ENCODE measurements at places on chromosomes 2 and 18. TPM values are rescaled to one million over a fixed set of nuclear protein-coding genes. Genes with fewer than 3 reads are reported as not detected.

GRCh38 chr2:201971531-201972228, 62.0 kb upstream of the FZD7 start:
- no peaks in the 10 kb centered on the region for H3K36me3 ChIP-seq
- no peaks in the 10 kb centered on the region for H3K27me3 ChIP-seq
- no peak overlapping the region for H3K4me3 ChIP-seq
- DNase-seq: no peak

- no peaks in the 10 kb centered on the region for H3K27me3 ChIP-seq
- peaks cover 11% of the 10 kb centered on the region for H3K4me1 ChIP-seq
- H3K36me3 ChIP-seq: no peaks in the 10 kb centered on the region
- H3K27ac ChIP-seq: no peak overlapping the region
Observed at GRCh38 chr18:48826806-48827205, 124.0 kb downstream of the SMAD7 start.

Gene NCKAP5
- total RNA-seq: not detected

GRCh38 chr2:43941359-43941758, 54.4 kb downstream of the LRPPRC start:
- no peaks in the 10 kb centered on the region for H3K4me1 ChIP-seq
- H3K27me3 ChIP-seq: no peaks in the 10 kb centered on the region
- no peak overlapping the region for H3K27ac ChIP-seq
- H3K36me3 ChIP-seq: peaks cover 22% of the 10 kb centered on the region
- DNase-seq: no peak

DNA sequence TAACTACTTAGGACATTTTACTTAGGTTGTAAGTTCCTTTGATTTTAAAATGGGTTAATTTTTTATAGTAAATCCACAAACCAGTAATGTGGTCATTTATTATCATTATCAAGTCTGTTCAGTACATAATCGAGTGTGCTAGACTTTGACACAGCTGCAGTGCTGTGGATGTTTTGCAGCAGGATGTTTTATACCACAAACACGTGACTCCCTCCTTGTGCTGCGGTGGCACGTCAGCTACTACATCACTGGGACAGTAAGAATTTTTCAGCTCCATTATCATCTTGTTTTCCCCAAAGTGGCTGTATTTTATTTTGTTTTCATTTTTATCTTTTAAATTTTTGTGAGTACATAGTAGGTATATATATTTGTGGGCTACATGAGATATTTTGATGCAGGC, 70.0 kb downstream of the ATP9B start:
- H3K27ac ChIP-seq: no peak overlapping the region
- no peaks in the 10 kb centered on the region for H3K27me3 ChIP-seq

Gene PJVK
- total RNA-seq: 1.9 TPM

DNA sequence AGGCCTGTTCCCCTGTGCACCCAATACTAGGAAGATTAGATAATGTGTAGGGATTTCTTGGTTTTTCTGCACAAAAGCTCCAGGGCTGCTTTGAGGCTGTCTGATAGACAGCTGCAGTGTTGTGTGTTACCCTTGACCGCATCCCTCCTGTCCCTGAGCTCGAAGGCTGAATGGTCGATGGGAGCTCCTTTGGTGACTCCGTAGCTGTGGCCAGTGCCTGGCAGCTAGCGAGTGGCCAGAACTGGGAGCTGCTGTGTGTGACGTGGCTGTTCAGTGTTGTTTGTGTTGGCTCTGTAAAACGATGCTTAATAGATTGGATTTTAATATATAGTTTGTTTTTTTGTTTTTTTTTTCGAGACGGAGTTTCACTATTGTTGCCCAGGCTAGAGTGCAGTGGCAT, 170.0 kb downstream of the AGAP1 start:
- no peak for DNase-seq
- no peak overlapping the region for H3K27ac ChIP-seq
- no peaks in the 10 kb centered on the region for H3K27me3 ChIP-seq

Gene STEAP3
- total RNA-seq: 0.11 TPM

- no peaks in the 10 kb centered on the region for H3K36me3 ChIP-seq
- H3K4me3 ChIP-seq: no peak overlapping the region
Observed at GRCh38 chr2:205129531-205129930, 552.8 kb upstream of the NRP2 start.

DNA sequence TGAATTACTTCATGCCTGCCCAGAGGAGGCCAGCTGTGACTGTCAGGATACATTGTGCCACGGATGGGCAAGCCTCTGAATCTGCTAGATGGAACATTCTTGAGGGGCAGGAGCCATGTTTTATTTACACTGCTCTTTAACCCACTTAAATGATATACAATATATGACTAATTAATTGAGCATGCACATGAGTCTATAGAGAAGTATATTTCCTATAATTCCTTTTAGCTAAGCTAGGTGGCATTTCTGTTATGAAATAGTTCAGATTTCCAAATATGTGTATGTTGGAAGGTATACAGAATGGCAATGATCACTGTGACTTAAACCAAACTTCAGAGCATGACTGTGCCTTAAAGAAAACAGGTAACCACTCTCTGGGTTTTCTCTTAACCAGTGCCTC, 131.7 kb downstream of the RAB3GAP1 start:
- H3K27ac ChIP-seq: no peak overlapping the region
- no peaks in the 10 kb centered on the region for H3K4me1 ChIP-seq
- DNase-seq: no peak

DNA sequence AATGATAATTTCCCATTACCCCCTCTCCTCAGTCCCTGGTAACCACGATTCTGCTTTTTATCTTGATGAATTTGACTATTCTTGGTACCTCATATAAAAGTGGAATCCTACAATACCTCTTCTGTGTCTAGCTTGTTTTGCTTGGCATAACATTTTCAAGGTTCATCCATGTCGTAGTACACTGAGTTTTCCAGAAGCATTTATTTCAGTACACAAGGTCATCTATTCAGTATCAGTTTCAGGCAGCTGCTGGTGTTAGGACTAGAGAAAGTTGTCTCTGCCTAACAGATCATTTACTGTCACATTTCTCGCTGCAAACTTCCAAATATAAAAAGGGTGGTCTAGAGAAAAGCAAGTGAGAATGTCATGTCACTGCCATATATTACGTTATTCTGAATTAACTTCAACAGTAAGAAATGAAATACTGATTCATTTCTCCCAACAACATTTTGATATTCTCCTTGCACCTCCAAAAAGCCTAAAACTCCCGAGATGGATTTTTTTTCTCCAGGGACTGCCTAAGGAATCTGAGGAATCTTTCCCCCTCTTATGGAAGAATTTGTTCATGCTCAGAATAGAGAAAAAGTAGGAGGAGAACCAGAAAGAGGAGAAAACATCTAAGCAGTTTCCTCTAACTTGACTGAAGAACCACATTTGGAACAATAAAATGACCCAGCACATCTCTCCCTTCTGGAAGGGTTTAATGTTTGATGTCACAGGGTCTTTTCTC, 36.0 kb downstream of the CDK15 start:
- DNase-seq: no peak
- H3K4me3 ChIP-seq: no peak overlapping the region
- H3K4me1 ChIP-seq: no peaks in the 10 kb centered on the region
- H3K27ac ChIP-seq: no peak overlapping the region
- no peaks in the 10 kb centered on the region for H3K27me3 ChIP-seq

GRCh38 chr2:199366406-199366805, 91.3 kb downstream of the SATB2 start:
- no peak overlapping the region for H3K27ac ChIP-seq
- no peak for DNase-seq
- H3K4me3 ChIP-seq: no peak overlapping the region
- H3K27me3 ChIP-seq: no peaks in the 10 kb centered on the region
- H3K4me1 ChIP-seq: no peaks in the 10 kb centered on the region
- H3K36me3 ChIP-seq: no peaks in the 10 kb centered on the region

DNA sequence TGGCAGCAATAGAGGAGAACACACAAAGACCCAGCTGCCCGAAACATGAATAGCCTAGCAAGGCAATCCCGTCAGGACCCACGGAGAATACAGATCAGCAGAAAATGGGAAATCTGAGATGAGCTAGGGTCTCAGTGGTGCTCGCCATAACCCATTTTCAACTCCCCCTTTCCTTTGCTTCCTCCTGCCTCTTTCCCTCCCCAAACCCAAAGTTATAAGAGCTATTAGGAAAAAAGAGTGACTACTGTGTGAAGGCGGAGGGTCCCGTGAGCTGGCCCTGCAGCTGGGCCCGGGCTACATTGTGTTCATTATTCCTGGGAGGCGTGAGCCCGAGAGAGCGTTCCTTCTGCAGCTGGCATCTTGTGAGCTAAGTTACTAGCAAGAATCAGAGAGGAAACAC, 118.4 kb downstream of the PID1 start:
- H3K27ac ChIP-seq: no peak overlapping the region
- H3K4me3 ChIP-seq: no peak overlapping the region
- DNase-seq: no peak
- no peaks in the 10 kb centered on the region for H3K4me1 ChIP-seq
- H3K36me3 ChIP-seq: no peaks in the 10 kb centered on the region
- no peaks in the 10 kb centered on the region for H3K27me3 ChIP-seq

DNA sequence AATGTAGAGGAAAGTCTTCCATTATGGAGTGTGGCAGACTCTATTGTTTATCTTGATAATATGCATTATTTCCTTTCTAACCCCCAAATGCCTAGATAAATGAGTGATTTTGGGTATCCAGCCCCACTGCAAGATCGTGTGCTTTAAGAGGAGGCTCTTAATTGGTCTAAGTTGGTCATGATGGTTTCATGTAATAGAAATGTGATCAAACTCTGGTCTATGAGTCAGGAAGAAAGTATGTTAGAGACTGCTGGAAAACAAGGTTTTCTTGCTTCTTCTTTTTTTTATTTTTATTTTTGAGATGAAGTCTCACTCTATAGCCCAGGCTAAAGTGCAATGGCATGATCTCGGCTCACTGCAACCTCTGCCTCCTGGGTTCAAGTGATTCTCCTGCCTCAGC, 344.5 kb upstream of the TNP1 start:
- no peak for DNase-seq
- no peaks in the 10 kb centered on the region for H3K4me1 ChIP-seq
- no peak overlapping the region for H3K27ac ChIP-seq
- no peaks in the 10 kb centered on the region for H3K27me3 ChIP-seq
- H3K4me3 ChIP-seq: no peak overlapping the region

DNA sequence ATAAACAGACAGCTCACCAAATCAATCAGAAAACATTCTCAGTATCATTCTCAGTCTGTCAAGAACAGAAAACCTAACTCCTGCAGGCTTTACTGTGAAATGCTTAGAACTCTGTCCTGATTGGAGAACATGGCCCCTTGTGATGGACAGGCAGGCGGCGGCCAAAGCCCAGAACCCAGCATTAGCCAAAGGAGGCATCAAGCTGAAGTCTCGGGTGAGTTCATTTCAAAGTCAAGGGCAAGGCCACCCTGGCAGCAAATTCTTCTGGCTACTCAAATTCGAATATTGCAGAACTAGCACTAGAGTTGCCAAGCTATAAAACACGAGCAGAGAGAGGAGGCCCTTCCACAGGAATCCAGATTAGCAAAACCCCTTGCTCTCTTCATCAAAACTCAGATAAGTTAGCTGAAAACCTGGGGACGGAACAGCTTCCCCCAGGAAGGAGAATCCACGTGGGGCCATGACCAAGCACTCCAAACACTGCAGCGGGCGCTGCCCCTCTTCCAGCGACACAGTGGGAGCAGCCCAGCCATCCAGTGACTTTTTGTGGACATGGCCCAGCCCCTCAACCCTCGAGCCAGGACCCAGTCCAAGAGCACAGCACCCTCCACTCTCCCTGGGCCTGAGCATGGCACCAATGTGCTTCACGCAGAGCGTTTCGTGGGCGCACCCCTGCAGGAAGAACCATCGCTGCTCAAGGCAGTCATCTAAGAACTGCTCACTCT, 98.6 kb downstream of the HDAC4 start:
- DNase-seq: no peak
- H3K27me3 ChIP-seq: no peaks in the 10 kb centered on the region
- no peaks in the 10 kb centered on the region for H3K36me3 ChIP-seq

DNA sequence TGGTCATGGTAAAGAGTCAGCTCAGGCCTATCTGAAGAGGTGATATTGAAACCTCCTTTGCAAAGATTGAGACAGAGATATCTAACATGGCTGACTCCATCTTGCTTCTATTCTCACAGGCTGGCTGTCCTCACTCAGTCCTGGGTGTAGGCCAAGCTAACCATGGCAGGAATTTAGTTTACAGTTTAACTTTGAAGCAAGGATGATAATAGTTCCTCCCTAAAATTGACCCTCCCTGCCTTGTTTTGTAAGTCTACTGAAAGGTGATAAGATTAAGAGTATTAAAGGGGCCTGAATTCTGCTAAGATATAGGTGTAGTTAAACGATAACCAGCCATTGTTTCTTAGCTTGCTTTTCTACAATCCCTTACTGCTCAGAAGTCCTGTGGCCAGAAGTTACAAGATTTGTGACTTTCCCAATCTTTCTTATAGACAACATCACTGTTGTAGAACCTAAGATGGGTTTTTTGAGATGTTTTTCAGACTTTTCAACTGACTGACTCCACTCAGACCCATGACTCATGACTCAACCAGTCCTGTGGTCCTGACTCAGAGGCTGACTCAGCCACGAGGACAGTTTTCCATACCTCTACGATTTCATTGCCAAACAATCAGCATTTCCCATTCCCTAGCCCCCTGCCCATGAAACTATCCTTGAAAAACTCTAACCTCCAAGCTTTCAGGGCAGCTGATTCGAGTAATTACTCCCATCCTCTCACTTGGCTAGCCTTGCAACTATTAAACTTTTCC, 195.7 kb upstream of the SESTD1 start:
- no peak overlapping the region for H3K27ac ChIP-seq
- no peaks in the 10 kb centered on the region for H3K4me1 ChIP-seq
- no peaks in the 10 kb centered on the region for H3K36me3 ChIP-seq
- no peak overlapping the region for H3K4me3 ChIP-seq
- H3K27me3 ChIP-seq: no peaks in the 10 kb centered on the region

Gene HNMT
- total RNA-seq: 0.61 TPM

GRCh38 chr2:28247734-28248133, 144.9 kb upstream of the FOSL2 start:
- no peak for DNase-seq
- no peak overlapping the region for H3K4me3 ChIP-seq
- H3K4me1 ChIP-seq: peaks cover 16% of the 10 kb centered on the region
- no peaks in the 10 kb centered on the region for H3K27me3 ChIP-seq

- peaks cover 43% of the 10 kb centered on the region for H3K4me1 ChIP-seq
- no peaks in the 10 kb centered on the region for H3K36me3 ChIP-seq
- no peaks in the 10 kb centered on the region for H3K27me3 ChIP-seq
- peak overlapping the region; percentile 65 for H3K27ac ChIP-seq
- peak; percentile 47 for DNase-seq
Observed at GRCh38 chr2:191115391-191115790, 35.4 kb downstream of the STAT4 start.

All from CD8-positive, alpha-beta memory T cell (primary cell).